Stimulated activated CD4-positive, alpha-beta T cell treated with anti-CD3 and anti-CD28 coated beads, Interleukin-15, amount 100 ng/mL, for 1 hour (primary cell): ENCODE measurements at places on chromosomes 12 and 14.

GRCh38 chr14:106037380-106037779, 511.0 kb downstream of the TMEM121 start:
- DNase-seq = no peak

DNA sequence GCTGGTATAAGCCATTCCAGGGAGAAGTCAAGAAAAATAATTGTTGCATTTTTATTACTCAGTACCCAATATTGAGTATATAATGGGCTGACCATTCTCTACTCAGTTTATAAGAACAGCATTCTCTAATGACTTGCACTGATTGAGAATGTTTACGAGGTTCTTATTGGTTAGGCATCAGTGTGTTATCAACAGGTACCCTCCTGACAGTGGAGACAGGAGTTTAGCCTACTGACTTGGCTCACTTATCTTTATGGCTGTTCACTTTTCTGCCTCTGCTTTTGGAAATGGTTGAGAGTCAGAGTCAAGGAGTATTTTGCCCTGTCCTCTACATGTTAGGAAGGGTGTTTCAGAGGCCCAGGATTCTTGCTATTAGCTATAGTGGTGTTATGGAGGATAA, 228.0 kb upstream of the RGS6 start:
- DNase-seq = no peak

- no peak for DNase-seq
These were observed 728 bp upstream of the STON2 start for GRCh38 chr14:81400852-81401251.

GRCh38 chr12:85669911-85670310, 166.3 kb downstream of the RASSF9 start:
- DNase-seq = no peak
